D721Med (cell line): ENCODE measurements at places on chromosomes 6 and 20.

DNA sequence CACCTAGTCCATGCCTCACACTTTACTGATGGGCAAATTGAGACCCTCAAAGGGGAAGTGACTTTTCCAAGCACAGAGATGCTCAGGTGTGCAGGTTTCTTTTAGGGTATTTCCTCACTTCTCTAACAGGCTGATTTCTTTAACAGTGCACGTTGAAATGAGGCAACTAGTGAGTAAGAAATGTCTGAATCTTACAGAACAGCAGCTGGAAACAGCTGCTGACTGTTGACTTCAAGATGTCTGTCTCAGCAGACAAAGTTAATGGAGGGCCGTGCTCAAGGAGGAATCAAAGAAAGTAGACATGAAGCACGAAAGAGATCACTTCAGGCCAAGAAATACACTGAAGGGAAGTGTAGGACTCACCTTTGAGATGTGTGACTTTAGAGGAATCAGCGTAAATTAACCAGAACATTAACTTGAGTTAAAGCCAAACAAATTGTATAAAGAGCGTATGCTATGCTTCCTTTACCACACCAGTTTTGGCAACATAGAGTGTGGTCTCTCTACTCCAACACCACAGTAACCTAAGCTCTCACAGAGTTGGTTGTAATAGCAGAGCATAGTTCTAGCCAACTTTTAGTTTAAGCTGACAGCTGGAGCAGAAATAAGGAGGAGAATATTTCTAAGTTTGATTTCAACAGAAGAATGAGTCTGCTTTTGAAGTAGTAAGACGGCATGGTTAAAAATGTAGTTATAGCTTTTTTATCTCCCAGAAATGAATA is 60.9 kb downstream of the SAMD3 start:
- DNase-seq: no peak

DNA sequence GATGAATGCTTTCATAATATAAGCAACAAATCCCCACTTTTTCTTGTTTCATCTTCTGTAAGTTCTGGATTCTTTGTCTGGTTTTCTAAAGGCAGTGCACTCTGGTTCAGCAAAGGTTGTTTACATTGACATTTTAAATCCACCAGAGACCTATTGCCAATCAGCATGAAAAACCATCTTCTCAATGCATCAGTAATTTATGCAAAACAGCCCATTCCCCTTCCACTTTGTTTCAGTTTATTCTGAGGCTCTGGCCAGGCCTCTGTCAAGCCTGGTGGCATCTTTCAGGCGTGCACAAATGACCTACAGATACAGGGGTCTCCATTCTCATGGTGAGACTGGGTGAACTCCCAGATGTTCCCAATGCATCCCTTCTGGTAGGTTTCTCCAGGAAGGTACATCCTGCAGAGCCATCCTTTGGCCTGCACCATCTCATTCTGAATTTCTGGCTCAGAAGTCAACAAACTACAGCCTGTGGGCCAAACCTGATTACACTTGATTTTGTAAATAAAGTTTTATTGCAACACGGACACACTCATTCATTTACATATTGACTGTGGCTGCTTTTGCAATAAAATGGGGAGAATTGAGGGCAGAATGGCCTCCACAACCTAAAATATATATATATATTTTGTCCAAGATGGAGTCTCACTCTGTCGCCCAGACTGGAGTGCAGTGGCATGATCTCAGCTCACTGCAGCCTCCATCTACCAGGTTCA is 405.4 kb downstream of the PREX1 start:
- no peak for DNase-seq

DNA sequence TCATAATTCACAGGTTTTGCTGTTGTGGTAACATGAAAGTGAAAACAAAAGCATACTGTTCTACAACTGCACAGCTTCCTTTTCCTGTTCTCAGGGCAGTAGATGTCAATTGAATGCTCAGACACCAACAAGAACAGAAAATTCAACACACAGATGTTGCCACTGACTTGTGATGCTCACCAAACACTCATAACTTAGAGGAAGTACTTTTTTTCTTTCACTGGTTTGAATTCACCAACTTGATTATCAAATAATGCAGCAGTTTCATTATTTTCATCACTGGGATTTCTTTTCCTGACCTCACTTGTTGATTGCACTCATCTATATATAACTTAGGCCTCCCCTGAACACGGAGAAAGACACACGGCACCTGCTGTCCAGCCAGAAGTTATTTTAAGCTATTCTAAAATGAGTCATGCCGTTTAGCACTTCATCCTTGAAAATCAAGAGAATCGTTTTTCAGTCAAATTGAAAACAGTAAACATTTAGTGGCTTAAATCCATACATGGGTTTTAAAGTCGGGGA is 949 bp downstream of the TXLNB start:
- DNase-seq: no peak

DNA sequence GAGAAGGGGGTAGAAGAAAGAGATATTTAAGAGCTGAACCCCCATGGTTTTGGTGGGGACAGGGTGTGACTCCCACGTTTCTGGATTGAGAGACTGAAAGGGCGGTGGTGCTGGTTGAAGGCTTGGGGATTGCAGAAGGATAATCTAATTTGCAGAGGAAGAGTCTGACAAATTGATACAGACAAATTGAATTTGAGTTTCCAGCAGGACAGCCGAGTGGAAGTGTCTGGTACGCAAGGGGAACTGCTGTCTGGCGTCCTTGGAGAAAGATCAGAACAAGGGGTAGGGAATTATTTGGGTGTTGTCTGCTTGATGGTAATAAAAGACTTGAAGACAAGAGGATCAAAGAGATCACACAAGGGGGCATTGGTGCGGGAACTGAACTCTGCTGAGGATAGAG is 40.5 kb upstream of the MDGA1 start:
- DNase-seq: no peak

- DNase-seq: no peak
Observed at GRCh38 chr6:5085648-5086293, 630 bp downstream of the PPP1R3G start.

DNA sequence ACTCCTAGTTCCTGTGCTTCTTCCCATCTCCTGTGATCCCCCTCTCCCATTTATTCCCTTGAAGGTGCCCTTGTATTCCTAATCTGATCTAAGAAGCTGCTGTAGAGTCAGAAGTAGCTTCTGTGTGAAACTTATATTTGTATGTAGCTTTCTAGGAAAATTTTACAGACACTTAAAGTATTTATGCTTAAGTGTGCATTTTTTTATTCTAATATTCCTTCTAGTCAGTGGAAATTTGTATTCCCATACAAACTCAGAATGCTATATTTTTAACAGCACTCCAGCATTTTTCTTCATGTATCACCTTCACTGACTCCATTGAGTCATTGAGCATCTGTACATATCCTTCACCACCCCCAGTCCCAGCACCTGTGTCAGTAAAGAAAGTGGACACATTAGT is 12.7 kb downstream of the ZKSCAN8 start:
- DNase-seq: no peak

DNA sequence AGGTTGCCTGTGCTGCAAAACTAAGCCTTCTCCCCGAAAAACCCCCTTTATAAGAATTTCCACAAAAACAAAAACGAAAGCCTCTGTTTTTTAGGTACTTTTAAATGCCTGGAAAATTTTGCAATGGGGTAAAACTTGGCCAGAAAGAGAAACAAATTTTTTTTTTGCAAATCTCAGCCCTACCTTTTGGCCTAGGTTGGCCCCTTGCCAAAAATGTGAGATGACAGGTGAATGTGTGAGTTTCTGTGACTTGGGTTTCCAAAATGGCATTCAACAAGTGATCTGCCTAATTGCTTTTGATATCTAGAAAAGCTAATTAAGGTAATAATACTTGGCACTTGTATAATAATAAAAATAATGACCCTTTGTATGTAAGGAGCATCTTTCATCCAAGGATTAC is 48.4 kb downstream of the MAFB start:
- no peak for DNase-seq

DNA sequence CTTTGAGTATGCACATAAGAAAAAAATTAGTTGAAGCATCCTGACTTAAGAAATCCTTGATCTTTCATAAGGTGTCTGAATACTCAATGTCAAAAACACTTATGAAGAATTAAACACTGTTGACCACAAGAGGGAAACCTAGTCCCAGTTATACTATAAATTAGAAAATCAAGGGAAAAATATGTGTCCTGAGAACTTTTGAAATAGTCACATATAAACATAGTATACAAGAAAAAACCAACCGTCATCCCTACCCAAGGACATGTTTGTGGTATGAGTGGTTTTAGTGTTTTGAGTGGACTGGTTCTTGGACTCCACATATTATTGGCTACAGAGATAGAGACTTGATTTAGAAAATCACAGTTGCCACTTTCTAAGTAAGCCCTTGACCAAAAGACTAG is 7.6 kb upstream of the HLA-DRA start:
- DNase-seq: no peak

- DNase-seq: no peak
Observed at GRCh38 chr6:80862756-80863155, 756.3 kb downstream of the BCKDHB start.

GRCh38 chr6:114419175-114419574 is 76.4 kb upstream of the HS3ST5 start:
- DNase-seq: no peak
